Stimulated activated CD4-positive, alpha-beta T cell treated with anti-CD3 and anti-CD28 coated beads, Interleukin-1b, Interleukin-23, amount 100 ng/mL, for 24 hours (primary cell): ENCODE measurements at places on chromosomes 3 and 15.

- no peak for DNase-seq
Observed at GRCh38 chr15:40063563-40064011, 24.6 kb upstream of the SRP14 start.

DNA sequence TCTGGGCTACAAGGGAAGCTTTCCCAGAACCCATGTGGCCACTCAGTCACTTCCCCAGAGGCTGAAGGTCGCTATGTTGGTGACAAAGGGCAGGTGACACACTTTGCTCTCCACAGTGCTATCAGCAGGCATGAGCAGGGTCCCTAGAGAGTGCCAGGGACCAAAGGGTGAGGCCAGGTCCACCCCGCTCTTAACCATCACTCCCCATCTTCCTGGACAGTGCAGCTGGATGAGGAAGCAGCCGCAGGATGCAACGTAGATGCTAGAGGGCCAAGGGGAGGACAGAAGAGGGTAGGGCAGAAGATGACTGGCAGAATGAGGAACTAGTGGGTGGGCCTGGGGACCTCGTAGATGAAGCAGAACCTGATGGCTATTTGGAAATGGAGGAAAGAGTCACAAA, 13.6 kb upstream of the LTF start:
- no peak for DNase-seq

DNA sequence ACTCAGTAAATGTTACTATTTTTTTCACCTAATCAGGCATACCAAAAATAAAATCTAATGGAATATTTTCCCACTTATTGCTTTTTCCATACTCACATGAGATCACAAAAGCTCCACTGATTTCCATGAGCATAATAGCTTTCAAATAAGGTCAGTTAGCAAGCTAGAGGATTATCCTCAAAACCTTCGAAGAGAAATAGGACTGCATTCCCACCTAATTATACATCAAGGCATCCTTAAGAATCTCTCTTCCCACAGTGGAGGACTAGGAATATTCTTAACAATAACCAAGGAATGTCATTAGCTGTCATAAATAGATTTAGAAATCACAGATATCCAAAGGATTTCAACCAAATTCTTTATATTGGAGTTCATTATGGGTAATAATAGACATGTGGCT, 127.9 kb upstream of the STT3B start:
- DNase-seq = no peak

DNA sequence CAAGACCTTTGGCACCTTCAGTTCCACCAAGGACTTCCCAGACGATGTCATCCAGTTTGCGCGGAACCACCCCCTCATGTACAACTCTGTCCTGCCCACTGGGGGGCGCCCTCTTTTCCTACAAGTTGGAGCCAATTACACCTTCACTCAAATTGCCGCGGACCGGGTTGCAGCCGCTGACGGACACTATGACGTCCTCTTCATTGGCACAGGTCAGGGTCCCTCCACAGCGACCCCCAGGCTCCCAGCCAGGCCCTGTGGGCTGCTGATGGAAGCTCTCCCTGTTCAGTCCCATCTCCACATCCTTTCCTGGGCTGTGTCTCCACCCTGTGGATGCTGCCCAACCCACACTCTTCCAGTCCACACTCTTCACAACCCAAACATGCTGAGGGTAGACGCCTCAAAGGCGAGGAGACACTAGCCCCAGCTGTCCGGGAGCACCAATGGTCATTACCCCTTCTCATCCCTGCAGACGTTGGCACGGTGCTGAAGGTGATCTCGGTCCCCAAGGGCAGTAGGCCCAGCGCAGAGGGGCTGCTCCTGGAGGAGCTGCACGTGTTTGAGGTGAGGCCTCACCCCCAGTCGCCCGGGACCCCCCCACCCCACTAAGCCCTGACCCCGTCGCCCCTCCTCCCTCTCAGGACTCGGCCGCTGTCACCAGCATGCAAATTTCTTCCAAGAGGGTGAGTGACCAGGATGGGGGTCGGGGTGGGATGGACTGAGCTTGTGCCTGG, 4.3 kb upstream of the LSMEM2 start:
- DNase-seq = peak; percentile 34

- no peak for DNase-seq
Observed at GRCh38 chr3:119073258-119074001, 38.8 kb upstream of the IGSF11 start.

DNA sequence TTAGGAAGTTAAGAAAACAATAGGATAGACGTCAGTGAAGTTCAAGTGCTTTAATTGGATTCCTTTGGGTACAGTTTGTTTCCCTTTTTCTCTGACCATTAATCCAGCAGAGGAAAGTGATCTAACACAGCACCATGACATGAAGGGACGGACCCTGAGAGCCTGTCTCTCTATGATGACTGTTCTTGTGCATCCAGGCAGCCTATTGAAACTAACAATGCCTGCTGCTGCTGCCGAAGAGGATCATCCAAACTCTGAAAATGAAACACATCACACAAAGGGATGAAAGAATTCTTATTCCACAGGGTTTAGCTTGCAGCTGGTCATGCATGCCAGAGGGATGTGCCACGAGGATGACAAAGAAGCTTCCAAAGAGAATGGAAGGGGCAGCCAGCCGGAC, 75.5 kb downstream of the ZBTB20 start:
- no peak for DNase-seq

DNA sequence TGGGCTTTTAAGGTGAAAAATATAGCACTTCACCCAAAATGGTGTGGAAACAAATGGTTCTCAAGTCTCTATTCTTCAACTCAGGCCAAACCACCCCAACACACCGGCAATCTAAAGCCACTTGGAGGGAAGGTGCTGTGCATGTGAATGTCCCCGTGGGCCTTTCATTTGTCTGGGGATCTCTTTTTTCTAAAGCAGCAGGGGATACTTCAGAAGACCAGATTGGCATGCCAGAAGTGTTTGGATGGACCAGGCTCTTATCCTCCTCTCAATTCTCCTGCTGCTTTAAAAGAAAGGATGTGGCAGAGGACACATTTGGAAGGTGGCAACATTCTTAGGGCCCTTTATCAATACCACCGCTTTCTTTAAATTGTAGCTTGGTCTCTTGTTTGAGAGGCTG, 193.1 kb downstream of the MEIS2 start:
- DNase-seq = no peak

GRCh38 chr3:149342413-149343380, 9.3 kb upstream of the TM4SF18 start:
- DNase-seq = no peak

- DNase-seq = no peak
Observed at GRCh38 chr3:156382458-156383346, 172.2 kb downstream of the SSR3 start.

DNA sequence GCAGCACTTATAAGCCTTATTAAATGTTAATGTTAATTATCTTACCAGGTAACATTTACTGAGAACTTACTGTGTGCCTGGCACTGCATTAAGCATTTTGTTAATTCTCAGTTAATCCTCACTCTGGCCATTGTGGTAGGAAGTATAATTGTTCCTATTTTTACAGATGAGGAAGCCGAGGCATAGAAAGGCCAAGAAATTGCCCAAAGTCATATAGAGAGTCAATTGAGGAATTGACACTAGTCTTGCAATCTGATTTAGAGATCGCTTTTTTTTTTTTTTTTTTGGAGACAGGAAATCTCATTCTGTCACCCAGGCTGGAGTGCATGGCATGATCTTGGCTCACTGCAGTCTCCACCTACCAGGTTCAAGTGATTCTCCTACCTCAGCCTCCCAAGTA, 132.6 kb upstream of the PROK2 start:
- DNase-seq = no peak

DNA sequence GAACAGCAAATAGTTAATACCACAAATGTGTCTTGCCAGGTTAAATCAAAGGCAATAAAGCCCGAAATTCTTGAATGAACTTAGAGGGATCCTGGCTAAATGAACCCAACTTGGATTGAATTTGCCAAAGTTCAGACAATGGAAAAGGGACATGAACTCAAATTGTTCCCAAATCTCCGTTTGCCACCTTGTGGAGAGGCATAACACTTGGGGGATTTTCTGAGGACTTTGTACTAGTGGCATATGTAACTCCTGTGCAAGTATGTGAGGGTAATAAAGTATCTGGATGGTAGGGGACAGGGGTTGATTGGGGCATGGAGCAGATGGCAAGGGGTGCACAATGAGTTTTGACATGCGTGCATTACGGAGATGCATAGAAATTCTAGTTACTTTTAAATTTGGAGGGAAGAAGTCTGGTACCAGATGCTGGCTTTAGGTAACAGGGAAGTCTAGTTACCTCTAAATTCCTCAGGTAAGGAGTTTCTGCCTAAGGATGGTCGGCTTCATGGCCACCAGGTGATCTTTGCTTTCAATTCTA, 1.2 kb upstream of the TCAIM start:
- no peak for DNase-seq

DNA sequence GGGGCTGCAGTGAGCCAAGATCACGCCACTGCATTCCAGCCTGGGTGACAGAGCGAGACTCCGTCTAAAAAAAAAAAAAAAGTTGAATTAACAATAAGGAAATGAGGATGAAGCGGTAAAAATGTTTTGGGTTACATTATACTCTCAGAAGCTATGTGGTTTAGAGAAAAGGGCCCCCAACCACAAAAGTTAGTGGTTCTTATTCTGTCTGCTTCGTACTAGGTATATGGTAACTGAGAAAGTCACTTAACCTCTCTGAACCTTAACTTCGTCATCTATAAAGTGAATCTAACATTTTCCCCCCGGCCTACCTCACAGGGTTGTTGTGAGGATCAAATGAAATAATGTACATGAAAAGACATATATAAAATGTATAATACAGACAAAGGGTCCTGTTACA, 38.4 kb upstream of the EHHADH start:
- no peak for DNase-seq

- DNase-seq = no peak
Observed at GRCh38 chr15:50109076-50109987, 9.7 kb downstream of the ATP8B4 start.

GRCh38 chr3:63895422-63896189, 16.6 kb downstream of the SCAANT1 start:
- DNase-seq = no peak

- DNase-seq = no peak
Observed at GRCh38 chr3:151395806-151396205, 11.3 kb upstream of the P2RY12 start.

- DNase-seq = no peak
Observed at GRCh38 chr3:37321377-37321781, 147.0 kb upstream of the LRRFIP2 start.

DNA sequence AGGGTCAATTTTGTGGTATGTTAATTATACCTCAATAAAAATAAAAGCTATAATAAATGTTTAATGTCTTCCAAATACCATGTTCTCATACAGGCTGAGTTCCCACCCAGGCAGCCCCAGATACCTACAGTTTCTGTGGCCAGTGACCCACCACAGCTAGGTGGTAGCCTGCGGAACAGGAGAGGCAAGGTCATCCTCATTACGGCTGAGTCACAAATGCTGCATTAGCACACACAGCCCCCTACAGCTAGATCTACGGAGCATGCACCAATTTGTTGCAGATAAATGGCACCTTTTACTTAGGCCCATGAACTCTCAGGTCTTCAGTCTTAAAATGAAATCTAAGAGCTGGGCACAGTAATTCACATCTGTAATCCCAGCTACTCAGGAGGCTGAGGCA, 5.1 kb downstream of the SPATA12 start:
- no peak for DNase-seq

DNA sequence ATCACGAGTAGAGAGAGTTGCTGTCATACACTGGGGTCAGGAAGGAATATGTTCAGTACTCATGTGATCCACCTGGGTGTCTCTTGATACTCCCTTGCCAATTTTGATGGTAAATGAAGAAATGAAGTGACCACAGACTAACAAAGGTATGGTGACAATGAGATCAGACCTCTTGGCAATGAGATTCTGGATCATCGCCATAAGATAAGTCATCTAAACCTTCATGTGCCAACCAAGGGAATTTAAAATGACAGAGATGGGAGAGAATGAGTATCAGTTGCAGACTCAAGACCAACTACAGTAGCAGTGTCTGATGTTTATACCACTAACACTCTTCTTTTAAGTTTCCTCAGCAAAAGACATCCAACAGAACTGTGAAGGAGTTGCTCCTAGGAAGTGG, 601.0 kb downstream of the MECOM start:
- DNase-seq = no peak

DNA sequence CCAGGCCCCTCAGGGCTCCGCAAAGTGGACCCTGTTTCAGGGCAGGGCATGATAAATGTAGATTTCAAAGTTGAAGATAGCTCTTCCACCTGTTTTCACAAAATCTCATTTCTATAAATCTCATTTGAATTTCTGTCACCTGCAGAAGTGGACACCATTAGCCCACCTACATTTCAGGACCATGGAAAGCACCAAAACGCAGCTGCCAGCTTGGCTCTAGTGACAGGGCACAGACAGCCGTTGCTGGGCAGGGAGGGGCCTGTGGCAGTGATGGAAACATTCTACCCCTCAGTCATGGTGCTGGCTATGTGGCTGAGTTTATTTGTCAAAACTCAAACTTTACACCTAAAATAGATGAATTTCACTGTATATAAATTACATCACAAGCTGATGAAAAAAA, 40.4 kb downstream of the PRR23E start:
- DNase-seq = no peak

DNA sequence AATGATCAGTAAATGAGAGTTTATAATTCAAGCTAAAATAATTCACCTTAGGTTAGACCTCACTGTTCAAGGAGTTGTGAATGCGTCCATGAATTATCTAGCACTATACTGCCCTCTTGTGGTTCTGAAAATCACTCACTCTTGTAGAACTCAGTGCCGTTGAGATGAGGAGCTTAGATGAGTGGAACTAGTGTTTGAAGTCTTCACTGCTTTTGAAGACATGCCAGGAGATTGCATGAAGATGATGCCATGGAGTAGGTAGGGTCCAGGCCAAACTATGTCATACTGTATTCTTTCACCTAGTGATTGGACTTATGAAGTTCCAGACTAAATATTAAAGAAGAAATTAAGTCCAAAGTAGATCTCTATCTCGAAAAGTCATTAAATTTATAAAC, 28.8 kb downstream of the LYSMD4 start:
- no peak for DNase-seq

DNA sequence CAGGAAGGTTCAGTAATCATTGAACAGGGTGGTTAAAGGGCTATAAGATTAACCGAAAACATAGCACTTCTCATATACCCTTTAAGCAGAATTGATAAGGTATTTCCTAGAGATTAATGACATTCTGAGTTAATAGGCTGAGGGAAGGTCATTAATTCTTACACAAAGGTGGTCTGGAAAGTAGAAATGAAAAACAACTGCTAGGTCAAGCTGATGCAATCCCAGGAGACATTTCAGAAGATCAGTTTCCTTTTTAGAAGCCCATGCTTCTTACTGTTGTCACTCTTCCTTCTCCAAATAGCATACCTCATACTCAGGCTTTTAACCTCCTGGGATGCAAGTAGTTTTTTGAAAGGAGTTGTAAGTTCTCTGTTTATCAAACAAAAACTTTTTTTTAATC, 8.8 kb downstream of the FILIP1L start:
- DNase-seq = no peak

GRCh38 chr15:29668120-29668602, 154.1 kb downstream of the TJP1 start:
- DNase-seq = peak; percentile 11

DNA sequence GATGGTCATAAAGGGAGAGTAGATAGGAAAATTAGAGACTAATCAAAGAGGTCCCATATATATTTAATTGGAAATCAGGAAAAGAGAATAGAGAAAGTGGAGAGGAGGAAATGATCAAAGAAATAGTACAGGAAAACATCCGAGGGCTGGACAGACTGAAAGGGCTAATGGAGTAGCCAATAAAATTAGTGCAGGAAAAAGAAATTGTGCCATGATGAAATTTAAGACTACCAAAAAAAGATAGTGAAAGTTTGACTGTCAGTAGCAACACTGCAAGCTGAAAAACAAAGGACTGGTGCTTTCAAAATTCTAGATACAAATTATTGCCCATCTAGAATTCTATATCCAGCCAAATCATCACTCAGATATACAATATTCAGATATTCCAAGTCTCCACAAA, 36.3 kb downstream of the SLC27A2 start:
- DNase-seq = no peak
